ENCODE measurements at places on chromosomes 2 and 18. TPM values are rescaled to one million over a fixed set of nuclear protein-coding genes. Genes with fewer than 3 reads are reported as not detected.

DNA sequence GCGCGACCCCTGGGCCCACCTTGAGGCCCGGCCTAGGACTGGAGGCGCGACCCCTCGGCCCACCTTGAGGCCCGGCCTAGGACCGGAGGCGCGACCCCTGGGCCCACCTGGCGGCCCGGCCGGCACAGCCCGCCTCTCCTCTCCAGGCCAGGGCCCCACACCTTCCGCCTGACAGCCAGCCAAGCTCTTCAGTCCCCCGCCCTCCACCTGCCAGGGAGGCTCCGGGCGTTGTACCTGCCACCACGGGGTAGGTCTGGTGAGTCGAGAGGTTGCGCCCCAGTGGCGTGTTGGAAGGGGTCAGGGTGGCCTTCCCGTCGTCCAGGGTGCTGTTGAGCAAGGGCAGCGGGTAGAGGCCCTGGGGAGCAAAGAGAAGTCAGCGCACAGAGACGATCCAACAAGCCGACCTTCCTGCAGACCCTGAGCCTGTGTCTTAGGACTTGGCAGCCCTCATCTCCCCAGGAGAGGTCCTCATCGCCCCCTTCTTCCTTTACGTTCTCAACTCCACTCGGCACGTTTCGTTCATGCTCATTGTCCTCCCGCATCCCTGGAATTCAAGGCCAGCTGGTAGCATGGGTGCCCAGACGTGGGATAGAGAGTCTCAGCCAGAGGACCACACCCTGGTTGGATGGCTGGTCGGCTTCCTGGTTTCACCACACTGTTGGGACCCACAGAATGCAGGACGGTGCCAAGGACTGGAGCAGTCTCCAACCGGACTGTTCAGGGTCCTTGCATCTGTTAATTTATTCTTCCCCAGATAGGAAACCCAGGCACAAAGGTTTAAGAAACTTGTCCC lies 42.2 kb downstream of the PAX8 start:
- no peaks in the 10 kb centered on the region for H3K4me1 ChIP-seq
- DNase-seq = no peak
- H3K27me3 ChIP-seq = no peaks in the 10 kb centered on the region

- no peak overlapping the region for H3K4me3 ChIP-seq
- H3K27me3 ChIP-seq = no peaks in the 10 kb centered on the region
- no peak overlapping the region for H3K27ac ChIP-seq
Observed at GRCh38 chr2:31212659-31213600, 4.4 kb downstream of the CAPN14 start.

Gene AGXT
- total RNA-seq = not detected

- H3K36me3 ChIP-seq = no peaks in the 10 kb centered on the region
- H3K4me3 ChIP-seq = no peak overlapping the region
- H3K4me1 ChIP-seq = peaks cover 14% of the 10 kb centered on the region
- no peaks in the 10 kb centered on the region for H3K27me3 ChIP-seq
- DNase-seq = no peak
Observed at GRCh38 chr2:162826921-162827320, 11.6 kb downstream of the KCNH7 start.

Gene SERPINE2
- total RNA-seq = 38.6 TPM

DNA sequence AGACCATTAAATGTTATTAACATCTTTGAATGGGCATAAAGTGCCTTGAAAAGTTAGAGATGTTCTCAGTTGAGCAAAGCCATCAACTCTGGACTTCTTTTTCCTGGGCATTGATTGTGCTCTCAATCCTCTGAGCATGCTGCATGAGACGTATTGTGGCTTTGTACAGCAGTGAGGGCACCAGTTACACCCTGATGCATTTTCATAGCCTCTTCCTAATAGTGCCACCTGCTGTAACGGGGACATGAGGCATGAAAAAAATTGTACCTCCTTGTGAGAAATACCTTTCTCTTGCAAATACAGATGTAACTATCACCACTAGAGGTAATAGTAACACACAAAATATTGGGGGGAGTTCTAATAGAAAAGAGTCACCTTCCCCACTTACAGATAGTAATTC lies 697.5 kb downstream of the TMEM182 start:
- H3K4me3 ChIP-seq = no peak overlapping the region
- H3K27me3 ChIP-seq = no peaks in the 10 kb centered on the region
- DNase-seq = no peak
- no peak overlapping the region for H3K27ac ChIP-seq
- H3K36me3 ChIP-seq = no peaks in the 10 kb centered on the region

DNA sequence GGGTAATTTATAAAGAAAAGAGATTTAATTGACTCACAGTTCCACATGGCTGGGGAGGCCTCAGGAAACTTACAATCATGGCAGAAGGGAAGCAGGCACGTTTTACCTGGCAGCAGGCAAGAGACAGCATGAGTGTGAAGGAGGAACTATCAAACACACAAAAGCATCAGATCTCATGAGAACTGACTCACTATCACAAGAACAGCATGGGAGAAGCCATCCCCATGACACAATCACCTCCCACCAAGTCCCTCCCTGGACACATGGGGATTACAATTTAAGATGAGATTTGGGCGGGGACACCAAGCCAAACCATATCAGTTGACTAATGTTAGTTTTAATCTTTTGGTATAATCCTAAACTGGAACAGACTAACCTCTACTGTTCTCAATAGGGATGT lies 49.1 kb upstream of the CPO start:
- H3K4me3 ChIP-seq = no peak overlapping the region
- H3K36me3 ChIP-seq = no peaks in the 10 kb centered on the region
- peaks cover 7% of the 10 kb centered on the region for H3K4me1 ChIP-seq
- no peak overlapping the region for H3K27ac ChIP-seq

DNA sequence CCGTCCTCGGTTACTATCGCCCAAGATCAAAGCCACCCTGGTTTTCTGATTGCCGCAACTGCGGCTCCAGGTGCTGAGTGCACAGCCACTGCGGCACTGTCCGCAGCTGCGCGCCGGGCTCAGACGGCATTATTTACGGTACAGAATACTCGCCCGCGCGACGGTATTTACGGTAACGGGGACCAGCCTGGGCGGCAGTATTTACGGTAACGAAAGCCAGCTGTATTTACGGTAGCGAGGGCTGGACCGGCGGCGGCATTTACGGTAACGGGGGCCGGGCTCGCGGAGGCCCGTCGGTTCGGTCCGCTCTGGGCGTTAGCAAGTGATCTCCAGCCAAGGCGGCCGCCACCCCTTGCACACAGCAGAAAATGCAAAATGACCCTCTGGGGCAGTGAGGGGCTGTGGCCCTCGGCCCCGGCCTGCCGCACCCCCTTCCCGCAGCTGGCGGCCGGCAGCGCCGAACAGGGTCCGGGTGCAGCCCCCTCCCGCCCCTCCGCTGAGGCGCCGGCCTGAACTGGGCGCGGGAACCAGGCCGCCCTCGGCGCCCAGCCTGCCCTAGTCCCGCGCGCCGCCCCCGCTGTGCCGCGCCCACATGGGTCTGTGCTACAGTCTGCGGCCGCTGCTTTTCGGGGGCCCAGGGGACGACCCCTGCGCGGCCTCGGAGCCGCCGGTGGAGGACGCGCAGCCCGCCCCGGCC lies at the start of gene GNAL:
Gene GNAL (plus strand): TSS at position 293 of the 697 bp plus-strand sequence. CDS start 300 bp downstream, at position 593.
- peak; percentile 96 for DNase-seq
- peak within 1 kb of the TSS; percentile 84 for H3K4me3 ChIP-seq
- no peak within 1 kb of the TSS for H3K27ac ChIP-seq
- H3K4me1 ChIP-seq = no peaks in the 10 kb centered on the region

Gene RAMP1
- 2.7 TPM for total RNA-seq

Gene MAP3K19
- total RNA-seq = not detected

DNA sequence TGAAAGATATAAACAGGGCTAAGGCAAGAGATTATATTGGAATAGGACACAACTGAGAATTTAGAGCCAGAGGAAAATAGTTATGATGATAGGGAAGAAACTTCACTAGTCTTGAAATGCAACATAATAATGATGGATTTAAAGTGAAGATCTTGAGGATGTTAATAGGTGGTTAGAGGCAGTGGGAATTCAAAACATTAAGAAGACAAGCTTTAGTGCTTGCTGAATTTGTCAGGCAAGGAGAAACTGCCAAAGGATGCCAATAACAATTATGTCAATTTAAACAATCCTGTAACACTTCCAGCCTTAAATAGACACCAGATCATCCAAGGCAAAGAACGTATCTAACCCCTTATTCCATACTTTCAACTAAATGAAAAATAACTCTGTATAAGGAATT lies 330.1 kb downstream of the ERBB4 start:
- no peak overlapping the region for H3K27ac ChIP-seq
- no peak for DNase-seq
- no peaks in the 10 kb centered on the region for H3K4me1 ChIP-seq
- H3K36me3 ChIP-seq = no peaks in the 10 kb centered on the region

Gene CRYGD
- 3.4 TPM for total RNA-seq

- no peak for DNase-seq
- no peaks in the 10 kb centered on the region for H3K27me3 ChIP-seq
- H3K27ac ChIP-seq = no peak overlapping the region
- H3K36me3 ChIP-seq = no peaks in the 10 kb centered on the region
- H3K4me3 ChIP-seq = no peak overlapping the region
Observed at GRCh38 chr18:28256166-28256565, 79.2 kb upstream of the CDH2 start.

- H3K4me3 ChIP-seq = no peak overlapping the region
- H3K36me3 ChIP-seq = no peaks in the 10 kb centered on the region
- no peaks in the 10 kb centered on the region for H3K27me3 ChIP-seq
- H3K27ac ChIP-seq = no peak overlapping the region
- DNase-seq = no peak
Observed at GRCh38 chr18:45107425-45107824, 426.7 kb downstream of the SETBP1 start.

DNA sequence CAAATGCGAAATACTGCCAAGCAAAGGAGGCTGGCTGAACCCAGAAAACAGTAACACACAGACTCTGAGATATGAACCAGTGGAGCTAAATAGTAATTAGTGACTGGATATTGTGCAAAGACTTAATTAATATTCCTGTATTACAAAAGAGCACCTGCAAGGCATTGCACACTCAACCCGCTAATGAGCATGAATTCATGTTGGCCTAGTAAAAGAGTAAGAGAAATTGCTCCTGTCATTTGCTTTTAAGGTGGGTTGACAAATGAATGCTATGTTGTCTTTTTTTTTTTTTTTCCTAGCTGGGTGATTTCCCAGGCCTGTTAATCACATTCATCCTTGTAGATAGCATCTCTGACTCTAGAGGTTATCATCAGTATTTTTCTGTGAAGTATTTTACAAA lies 87.0 kb upstream of the CERS6 start:
- H3K4me1 ChIP-seq = no peaks in the 10 kb centered on the region
- no peak for DNase-seq
- H3K27me3 ChIP-seq = no peaks in the 10 kb centered on the region

- no peaks in the 10 kb centered on the region for H3K27me3 ChIP-seq
- peak; percentile 43 for DNase-seq
- H3K27ac ChIP-seq = no peak overlapping the region
- H3K4me3 ChIP-seq = no peak overlapping the region
Observed at GRCh38 chr2:72940786-72941185, 23.5 kb downstream of the EMX1 start.

DNA sequence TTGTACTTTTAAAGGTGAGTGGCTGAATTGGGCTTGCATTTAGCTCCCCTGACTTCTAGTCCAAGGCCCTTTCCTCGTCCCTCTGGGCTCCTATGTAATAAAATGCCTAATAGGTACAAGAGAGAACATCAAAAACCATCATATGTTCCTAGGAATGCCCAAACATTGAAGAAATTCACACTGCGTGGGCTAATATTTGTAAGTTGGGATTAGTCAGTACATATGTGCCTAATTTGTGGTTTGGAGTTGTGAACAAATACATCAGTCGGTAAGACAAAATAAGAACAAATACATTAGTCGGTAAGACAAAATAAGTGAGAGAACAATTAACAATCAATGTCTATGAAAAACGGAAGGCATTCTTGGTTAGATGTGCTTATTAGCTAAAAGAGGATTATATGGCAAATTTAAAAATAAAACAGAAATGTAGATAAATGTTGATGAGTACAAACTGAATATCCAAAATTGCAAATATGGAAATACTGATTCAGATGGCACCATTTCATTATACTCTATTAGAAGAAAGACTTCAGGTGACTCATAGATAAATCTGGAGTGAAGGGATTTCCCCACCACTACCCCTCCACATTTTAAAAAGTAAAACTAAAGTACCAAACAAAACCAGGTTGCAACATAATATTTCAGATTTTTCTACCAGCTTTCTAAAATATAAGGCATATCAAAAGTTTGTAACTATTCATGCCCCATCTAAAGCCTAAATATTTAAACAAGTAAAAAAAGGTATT lies 325.4 kb downstream of the ZEB2 start:
- no peak for DNase-seq
- H3K27me3 ChIP-seq = no peaks in the 10 kb centered on the region
- H3K27ac ChIP-seq = no peak overlapping the region
- H3K4me3 ChIP-seq = no peak overlapping the region

GRCh38 chr18:77133051-77133834 lies 660 bp upstream of the MBP start:
- H3K4me3 ChIP-seq = peak overlapping the region; percentile 78
- H3K4me1 ChIP-seq = no peaks in the 10 kb centered on the region
- peaks cover 41% of the 10 kb centered on the region for H3K27me3 ChIP-seq
- DNase-seq = peak; percentile 64

DNA sequence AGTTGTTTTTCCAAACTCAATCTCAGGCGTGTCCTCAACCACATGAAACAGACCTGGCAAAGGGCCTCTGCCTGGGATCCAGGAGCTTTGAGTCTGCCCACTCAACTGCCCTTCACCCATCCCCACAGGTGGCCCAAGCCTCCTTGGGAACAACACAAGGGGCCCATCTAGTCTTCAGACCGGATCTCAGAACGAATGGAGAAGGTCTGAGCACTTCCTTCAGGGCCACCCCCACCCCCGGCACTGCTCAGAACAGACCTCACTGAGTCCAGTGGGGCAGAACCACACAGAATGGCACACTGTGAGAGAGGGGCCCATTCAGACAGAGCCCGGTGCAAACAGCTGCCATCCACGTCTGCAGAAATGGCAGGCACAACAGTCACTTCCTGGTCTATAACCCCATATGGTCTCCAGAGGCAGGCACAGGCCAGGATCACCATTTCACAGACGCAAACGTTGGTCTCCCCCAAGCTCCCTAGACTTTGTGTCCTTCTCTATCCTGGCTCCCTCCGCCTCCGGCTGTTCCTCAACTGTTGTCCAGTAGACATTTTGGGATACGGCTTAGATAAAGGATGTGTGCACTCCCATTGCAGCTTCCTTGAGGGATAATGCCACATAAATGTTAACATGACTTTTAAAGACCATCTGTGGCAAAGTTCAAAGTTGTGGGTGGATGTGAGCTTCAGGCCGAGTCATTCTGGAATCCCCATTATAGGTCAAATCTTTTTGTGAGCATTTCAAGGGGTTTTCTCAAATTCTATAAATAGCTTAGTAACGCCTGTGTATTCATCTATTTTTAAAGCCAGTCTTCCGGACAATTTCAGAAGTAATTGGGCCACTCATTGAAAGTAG lies 149.7 kb downstream of the SMAD7 start:
- H3K4me3 ChIP-seq = no peak overlapping the region
- H3K36me3 ChIP-seq = no peaks in the 10 kb centered on the region
- no peak overlapping the region for H3K27ac ChIP-seq
- H3K4me1 ChIP-seq = no peaks in the 10 kb centered on the region

Gene NGEF
- total RNA-seq = 5.4 TPM

Gene PGAP1
- 28.7 TPM for total RNA-seq

- DNase-seq = no peak
- H3K36me3 ChIP-seq = no peaks in the 10 kb centered on the region
- no peak overlapping the region for H3K4me3 ChIP-seq
- no peaks in the 10 kb centered on the region for H3K27me3 ChIP-seq
- no peak overlapping the region for H3K27ac ChIP-seq
Observed at GRCh38 chr18:77073336-77074093, 59.1 kb downstream of the MBP start.

GRCh38 chr2:141137122-141137693 lies 993.6 kb downstream of the LRP1B start:
- H3K4me3 ChIP-seq = no peak overlapping the region
- H3K36me3 ChIP-seq = no peaks in the 10 kb centered on the region
- no peak overlapping the region for H3K27ac ChIP-seq
- no peaks in the 10 kb centered on the region for H3K27me3 ChIP-seq
- no peaks in the 10 kb centered on the region for H3K4me1 ChIP-seq

Data from GM23338 (cell line).